NCI-H1436 (cell line): ENCODE measurements at places on chromosomes 5 and 9.

- DNase-seq: no peak
These were observed 21.9 kb downstream of the GABRA6 start for GRCh38 chr5:161707382-161707781.

DNA sequence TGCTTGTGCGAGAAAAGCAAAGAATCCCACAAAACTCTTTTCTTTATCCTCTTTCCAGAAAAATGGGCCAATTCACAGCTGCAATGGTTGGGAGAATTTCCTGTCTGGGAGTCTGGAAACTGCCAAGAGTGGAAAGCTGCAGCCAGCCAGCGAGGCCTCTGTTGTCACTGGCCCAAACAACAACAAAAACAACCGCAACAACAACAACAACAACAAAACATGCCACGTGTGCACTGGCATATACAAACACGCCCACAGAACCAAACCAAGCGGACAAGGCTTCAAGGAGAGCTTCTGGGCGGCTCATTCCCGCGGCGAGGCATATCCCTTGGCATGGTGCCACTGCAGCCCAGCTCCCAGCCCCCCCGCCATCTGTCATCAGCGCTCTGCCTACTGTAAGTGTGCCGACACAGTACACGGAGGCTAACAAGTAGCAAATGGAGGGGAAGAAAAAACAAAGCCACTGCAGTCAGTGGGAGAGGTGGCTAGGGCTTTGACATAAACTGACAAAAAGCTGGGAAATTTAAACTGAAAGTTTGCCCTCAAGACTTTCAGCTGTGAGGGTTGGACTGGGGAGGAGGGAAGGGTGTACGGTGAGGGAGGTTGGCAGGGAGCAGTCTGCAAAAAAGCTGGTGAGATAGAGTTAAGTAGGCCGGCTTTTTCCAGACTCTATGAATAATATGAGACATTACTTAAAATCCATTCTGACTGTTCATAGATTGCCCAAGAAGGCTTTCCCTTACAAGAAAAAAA lies 165.0 kb upstream of the ZNF462 start:
- peak; percentile 74 for DNase-seq

GRCh38 chr9:1978941-1979340 lies 36.2 kb upstream of the SMARCA2 start:
- no peak for DNase-seq

DNA sequence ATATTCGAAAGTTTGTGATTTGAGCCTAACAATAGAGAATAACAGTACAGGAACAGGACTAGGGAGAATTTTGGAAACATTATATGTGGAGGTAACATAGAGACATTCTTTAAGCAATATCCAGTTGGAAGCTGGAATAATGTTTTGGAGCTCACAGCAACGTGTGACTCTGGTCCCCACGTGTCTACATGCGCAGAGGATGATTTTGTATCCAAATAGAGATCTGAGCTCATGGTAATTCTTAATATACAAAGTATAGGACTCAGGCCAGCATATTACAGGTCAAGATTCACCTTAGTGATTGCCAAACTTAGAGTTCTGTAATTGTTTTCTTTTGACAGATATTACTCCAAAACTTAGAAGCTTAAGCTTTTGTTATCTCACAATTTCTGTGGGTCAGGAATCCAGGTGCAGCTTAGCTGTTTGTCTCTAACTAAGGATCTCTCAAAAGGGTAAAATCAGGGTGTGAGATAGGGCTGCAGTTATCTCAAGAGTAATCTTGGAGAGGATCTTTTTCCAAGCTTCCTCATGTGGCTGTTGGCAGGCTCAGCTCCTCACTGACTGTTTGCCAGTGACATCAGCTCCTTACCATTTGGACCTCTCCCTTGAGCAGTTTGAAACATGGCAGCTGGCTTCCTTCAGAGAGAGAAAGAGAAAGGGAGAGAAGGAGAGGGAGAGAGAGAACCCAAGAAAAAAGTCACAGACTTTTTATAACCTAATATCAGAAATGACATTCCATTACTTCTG lies 272.0 kb upstream of the ZNF462 start:
- DNase-seq: no peak

DNA sequence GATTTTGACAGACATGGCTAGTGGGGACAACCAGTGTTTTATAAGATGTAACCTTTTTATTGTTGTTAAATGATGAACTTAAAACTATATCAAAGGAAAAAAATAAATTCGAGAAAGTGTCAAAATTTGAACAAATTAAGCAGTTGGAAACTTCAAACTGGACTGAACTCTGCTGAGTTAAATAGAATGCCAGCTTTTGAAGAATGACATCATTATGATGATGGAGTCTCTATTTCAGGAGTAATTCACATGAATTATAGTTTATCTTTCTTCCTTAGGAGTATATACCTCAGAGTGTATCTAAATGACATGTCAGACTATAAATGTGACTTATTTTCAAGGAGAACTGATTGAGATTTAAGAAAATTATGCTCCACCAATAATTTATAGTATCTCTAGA lies 125.2 kb downstream of the CAMK4 start:
- no peak for DNase-seq

- no peak for DNase-seq
These were observed 180.5 kb downstream of the CEMIP2 start for GRCh38 chr9:71587576-71588362.

DNA sequence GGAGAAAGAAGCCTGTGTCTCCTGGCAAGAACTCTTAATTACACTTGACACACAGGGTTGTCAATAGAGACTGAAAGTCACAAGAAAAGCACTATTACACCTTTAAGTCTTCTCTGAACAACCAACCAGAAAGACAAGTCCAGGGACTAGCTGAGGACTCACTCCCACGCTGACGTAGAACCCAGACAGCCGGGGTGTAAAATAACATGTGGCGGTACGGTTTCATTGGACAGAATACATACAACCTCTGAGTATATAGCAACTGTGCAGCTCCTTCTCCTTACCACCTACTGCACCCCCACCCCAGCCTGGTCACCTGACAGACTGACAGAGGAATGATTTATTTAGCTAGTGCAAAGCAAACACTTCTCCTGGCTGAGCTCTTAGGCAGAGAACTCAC lies 103.4 kb upstream of the RASEF start:
- peak; percentile 5 for DNase-seq

GRCh38 chr9:3848445-3849114 lies 322.8 kb upstream of the RFX3 start:
- DNase-seq: no peak

- no peak for DNase-seq
These were observed 15.7 kb downstream of the SQSTM1 start for GRCh38 chr5:179836225-179837019.

- no peak for DNase-seq
These were observed 585.3 kb downstream of the EBF1 start for GRCh38 chr5:158514319-158514985.

DNA sequence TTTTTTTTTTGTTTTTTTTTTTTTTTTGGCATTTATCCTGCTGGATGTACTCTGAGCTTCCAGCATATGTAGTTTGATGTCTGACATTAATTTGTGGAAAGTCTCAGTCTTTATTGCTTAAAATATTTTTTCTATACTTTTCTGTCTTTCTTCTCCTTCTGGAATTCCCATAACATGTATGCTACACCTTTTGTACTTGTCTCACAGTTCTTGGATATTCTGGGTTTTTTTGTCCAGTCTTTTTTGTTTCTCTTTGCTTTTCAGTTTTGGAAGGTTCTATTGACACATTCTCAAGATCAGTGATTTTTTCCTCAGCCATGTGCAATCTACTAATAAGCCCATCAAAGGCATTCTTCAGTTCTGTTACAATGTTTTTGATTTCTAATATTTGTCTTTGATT lies 19.4 kb upstream of the RFK start:
- no peak for DNase-seq

DNA sequence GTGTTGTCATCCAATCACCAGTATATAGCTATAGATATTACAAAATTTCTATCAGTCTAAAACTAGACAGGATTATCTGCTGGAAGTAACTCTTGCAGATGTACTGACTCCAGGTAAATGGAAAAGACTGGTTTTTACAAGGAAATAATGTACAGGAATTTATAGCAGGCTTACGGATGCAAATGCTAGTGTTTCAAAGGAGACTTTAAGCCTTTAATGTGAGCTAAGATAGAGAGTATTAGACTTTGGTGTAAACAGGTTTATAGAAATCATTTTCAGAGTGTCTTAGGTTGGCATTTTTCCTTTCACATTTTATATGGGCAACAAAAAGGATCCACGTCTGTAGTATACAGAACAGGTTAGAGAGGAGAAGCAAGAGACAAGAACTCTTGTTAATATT lies 16.1 kb downstream of the ZNF608 start:
- no peak for DNase-seq

GRCh38 chr5:142325725-142326479 lies 1.1 kb upstream of the SPRY4 start:
- DNase-seq: no peak

DNA sequence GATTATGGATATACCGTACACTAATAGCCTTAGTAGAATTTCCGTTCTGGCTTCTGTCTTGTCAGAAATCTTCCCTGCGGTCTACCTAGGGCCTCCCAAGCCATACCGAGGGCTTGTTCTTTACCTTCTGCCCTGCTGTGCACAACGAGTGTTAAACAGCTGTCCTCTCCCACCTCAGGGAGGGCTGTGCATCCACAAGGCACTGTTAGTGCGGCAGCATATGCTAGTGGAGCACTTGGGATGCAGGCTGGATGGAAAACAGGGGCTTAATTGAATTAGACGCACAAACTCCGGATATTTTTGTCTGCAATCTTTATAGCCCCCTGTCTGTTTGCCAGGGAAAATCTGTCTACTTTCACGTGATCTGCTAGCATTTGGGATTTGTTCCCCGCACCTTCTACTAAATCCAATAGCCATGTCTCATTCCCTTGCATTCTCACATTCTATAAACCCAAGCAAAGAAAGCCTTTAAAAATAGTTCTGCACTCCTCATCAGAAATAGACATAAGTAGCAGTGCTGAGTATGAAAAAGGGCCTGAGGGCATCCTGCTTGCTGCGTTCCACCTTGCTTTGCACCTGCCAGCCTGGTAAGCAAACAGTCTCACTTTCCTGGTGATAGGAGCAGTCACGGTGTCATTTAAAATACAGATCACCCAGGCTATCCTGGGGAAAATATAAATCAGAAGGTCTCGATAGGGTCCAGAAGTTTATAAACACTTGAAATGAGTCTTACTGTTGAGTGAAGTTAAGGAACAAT lies 382.6 kb downstream of the RASEF start:
- DNase-seq: no peak

GRCh38 chr5:121144764-121145163 lies 680.7 kb downstream of the PRR16 start:
- DNase-seq: no peak

DNA sequence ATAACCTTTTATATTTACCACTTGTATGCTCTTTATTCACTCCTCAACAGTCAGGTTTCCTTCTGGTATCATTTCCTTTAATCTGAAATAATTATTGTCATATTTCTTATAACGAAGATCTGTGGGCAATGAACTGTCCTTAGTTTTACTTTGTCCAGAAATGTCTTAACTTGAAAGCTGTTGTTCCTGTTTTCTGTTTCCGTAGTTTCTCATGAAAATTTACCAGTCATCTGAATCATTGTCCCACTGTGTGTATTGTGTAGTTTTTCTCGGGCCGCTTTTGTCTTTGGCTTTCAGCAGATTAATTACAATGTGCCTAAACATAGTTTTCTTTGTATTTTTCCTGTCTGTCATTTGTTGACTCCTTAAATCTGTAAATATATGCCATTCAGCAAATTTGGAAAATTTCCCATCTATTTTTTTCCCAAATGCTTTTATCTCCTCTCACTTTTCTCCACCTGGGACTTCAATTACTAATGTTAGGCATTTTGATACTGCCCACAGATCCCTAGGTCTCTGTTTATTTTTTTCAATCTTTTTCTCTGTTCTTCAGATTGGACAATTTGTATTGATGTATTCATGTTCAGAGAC lies 74.9 kb downstream of the PDE8B start:
- no peak for DNase-seq

- DNase-seq: no peak
These were observed 8.4 kb downstream of the PTGES2 start for GRCh38 chr9:128118971-128119665.

GRCh38 chr9:134071149-134071548 lies 3.3 kb upstream of the BRD3 start:
- no peak for DNase-seq

DNA sequence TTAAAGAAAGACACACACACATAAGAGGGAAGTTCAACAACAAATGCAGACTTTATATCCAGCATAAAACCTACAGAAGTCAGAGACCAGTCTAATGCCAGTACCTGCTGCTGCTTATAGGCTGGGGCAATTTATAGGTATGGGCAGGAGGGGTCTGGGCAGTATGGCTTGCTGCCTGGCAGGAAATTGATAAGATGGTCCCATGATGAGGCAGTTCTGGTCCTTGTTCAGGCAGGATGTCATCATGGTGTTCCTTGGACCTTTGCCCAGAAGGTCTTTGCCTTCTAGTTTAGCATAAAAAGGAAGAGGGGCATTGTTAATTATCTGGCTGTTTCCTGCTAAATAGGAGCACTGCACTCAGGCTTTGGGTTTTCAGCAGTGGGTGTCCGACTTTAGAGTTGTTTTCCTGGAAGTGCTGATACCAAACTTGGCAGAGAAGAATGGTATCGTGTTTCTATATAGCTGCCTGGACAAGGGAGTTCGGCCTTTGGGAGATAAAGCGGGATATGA lies 10.4 kb upstream of the PDCD1LG2 start:
- peak; percentile 1 for DNase-seq

GRCh38 chr9:19441730-19442129 lies 32.9 kb downstream of the ACER2 start:
- DNase-seq: no peak

GRCh38 chr9:110782701-110783100 lies 114.1 kb downstream of the MUSK start:
- DNase-seq: no peak

- no peak for DNase-seq
These were observed 3.8 kb upstream of the ATP6V0E1 start for GRCh38 chr5:172979778-172980177.

GRCh38 chr5:149202910-149203451 lies 61.7 kb downstream of the ABLIM3 start:
- DNase-seq: no peak

DNA sequence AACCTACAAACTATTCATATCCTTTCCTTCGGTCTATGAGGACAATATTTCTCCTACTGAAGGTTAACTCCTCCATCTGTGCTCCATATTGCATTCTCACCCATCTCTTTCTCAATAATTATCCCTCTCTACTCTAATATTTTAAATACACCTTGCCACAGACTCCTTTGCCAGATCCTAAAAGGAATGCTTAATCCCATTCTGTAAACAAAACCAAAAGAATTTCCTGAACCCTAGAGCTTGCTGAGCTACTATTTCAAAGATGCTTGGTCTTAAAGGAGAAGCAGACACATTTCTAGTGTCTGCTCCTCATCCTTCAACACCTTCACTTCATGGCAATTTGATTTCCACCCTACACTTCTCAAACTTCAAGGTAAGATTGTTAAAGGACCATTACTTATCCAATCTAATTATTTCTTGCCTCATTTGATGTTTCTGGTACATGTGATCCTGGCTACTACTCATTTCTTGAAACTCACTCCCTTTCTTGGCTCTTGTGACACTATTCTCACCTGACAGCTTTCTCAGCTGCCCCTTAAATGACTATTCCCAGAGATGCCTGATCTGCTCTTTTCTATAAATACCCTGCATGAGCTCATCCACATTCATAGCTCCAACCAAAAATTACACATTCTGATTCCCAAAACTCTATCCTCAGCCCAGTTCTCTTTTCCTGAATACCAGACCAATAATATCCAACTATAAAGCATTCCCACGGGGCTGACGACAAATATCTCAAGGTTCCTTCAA lies 20.2 kb downstream of the HOMER1 start:
- DNase-seq: no peak

GRCh38 chr9:13387734-13388067 lies 108.2 kb upstream of the MPDZ start:
- DNase-seq: no peak
